H7 (cell line): ENCODE measurements at places on chromosomes 4 and X. TPM values are rescaled to one million over a fixed set of nuclear protein-coding genes. Genes with fewer than 3 reads are reported as not detected.

GRCh38 chr4:189533603-189534002 is 407.1 kb upstream of the FRG1 start:
- no peak for DNase-seq

FAM156A gene
- 7.2 and 8.8 TPM in 2 replicates for total RNA-seq

DNA sequence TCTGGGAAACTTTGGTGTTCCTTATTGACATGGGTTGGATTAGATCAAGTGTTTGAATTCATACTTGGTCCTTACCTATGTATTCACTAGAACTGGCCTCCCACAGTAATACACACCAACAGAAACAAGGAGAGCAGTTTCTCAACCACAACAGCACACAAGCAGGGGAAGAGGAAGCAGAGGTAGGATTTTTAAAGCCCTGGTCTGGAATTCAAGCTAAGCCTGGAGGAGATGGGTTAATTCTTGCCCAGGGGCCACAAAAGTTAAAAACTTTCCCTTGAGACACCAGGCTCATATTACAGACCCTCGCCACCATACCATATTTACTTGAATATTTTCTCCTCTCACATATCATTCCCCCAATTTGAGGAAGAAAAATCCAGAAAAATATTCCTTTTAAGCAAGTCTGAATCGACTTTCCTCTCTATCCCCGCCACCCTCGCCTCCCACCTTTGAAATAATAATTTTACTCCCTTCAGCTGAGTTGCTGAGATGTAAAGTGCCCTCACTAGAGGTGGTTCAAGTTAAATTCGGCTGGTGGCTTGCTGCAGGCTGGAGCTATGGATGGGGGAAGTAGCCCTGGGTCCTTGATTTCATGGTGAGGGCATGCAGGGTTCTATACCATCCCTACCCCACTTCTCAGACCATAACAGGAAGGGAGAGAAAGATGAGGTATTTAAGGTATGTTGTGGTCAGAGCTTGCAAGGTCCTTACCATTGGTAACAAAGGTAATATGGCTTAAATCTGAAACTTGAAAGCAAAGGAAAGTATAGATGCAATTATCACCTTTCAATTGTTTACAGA is 440.2 kb downstream of the INPP4B start:
- DNase-seq = no peak

GRCh38 chrX:6986915-6987314 is 160.6 kb upstream of the STS start:
- no peak for DNase-seq
